Activated CD8-positive, alpha-beta T cell treated with anti-CD3 and anti-CD28 coated beads, Interleukin-2, amount 10 ng/mL, durations not matched to agents 7 days and 5 days (primary cell): ENCODE measurements at places on chromosomes 3 and 15. TPM values are rescaled to one million over a fixed set of nuclear protein-coding genes. Genes with fewer than 3 reads are reported as not detected.

ALDH1L1 gene
- not detected for total RNA-seq

LAMB2 gene
- not detected for total RNA-seq

BTLA gene
- total RNA-seq, result 26.0 TPM

RAB27A gene
- total RNA-seq, result 102 TPM

EIF1B gene
- 33.2 TPM for total RNA-seq

PPP4R2 gene
- 80.9 TPM for total RNA-seq

REC114 gene
- not detected for total RNA-seq

CORO2B gene
- total RNA-seq, result not detected

CCR9 gene
- total RNA-seq, result not detected
